Stimulated activated CD4-positive, alpha-beta T cell treated with anti-CD3 and anti-CD28 coated beads, Interleukin-1b, Interleukin-23, amount 100 ng/mL, for 1 hour (primary cell): ENCODE measurements at places on chromosomes 4 and X.

GRCh38 chrX:69016293-69016941 is 148.8 kb downstream of the PJA1 start:
- no peak for DNase-seq

- no peak for DNase-seq
Measured at GRCh38 chr4:17038510-17039176, 140.2 kb upstream of the LDB2 start.

DNA sequence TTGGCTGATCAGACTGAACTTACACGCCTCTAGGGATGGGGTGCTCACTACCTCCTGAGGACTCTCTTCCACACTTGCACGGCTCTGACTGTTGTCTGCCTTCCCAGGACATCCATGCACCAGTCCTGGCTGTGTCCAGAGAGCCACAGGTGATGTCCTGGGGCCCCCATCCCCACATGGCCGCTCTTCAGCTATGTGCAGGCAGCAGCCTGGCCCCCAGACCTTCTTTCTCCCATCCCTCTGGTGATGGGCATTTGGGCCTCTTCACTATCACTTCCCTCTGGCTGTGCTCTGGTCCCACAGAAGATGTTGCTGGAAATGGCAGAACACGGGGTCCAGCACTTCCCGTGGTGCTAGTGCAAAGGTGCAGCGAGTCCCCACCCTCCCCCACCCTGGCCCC is 40.9 kb upstream of the HMX1 start:
- DNase-seq = no peak

- DNase-seq = no peak
Measured at GRCh38 chrX:11585174-11585573, 80.5 kb downstream of the ARHGAP6 start.

GRCh38 chr4:105978684-105979296 is 83.5 kb downstream of the NPNT start:
- no peak for DNase-seq

DNA sequence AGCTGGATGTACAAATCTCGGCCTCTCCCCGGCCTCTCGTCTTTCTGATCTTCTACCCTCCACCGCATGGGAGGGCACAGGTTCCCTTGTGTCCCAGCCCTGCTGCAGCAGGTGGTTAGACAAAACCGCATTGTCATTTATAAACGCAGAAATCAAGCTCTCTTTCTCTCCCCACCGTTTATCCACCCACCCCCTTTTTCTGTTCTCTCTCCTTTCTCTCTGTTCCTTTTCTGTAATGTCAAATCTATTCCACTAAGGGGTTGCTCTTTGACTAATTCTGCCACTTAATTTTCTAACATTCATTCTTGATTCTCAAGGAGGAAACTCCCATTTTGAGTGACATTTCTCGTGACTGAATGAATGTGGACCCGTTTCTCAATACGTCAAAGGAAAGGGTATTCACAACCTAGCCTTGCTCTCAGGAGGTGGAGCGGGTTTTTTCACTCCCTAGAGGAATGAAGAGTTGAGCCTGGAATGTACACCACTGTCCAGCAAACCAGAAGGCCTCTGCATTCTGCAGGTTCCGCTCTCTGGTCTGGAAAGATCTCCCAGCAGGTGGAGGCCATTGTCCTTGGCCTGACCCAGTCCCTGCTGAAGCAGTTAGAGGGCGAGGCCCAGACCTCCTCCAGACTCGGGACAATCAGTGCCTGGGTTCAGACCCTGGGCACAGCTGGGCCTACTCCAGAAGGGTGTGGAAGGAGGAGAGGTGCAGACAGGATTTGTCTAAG is 70.9 kb upstream of the ENPP6 start:
- no peak for DNase-seq
